ENCODE measurements at places on chromosomes 12 and 14.

GRCh38 chr14:59852350-59852749 lies 18.2 kb downstream of the RTN1 start:
- no peak for DNase-seq

GRCh38 chr14:28765169-28765830 lies 1.3 kb upstream of the FOXG1 start:
- no peak for DNase-seq

DNA sequence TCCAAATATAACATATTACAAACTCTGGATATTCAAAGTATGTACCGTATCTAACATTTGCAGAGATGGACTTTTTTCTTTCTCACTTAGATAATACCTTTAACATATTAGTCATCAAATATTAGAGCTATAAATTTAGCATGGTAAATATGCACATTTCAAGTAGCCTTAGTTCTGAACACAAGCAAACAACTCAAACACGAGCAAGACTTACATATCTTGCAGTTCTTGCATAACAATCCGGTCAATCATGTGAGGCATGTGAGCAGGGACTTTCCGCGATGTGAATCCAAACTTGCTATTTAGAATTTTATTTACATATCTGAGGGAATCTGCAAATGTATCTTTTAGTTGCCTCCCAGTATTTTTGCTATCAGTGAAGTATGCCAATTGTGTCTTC lies 22.1 kb upstream of the SYCP3 start:
- DNase-seq = no peak

GRCh38 chr14:81392976-81393643 lies 7.0 kb downstream of the STON2 start:
- DNase-seq = no peak
